Renal cortex interstitium (tissue), 15 donors: ENCODE measurements at places on chromosomes 12 and 14.

GRCh38 chr12:64923536-64923935 is 99.1 kb downstream of the TBC1D30 start:
- no peak for DNase-seq

- no peak for DNase-seq
These were observed 11.4 kb upstream of the ASCL1 start for GRCh38 chr12:102946042-102946441.

- no peak for DNase-seq
These were observed 184.3 kb downstream of the ADGRD1 start for GRCh38 chr12:131137836-131138637.

DNA sequence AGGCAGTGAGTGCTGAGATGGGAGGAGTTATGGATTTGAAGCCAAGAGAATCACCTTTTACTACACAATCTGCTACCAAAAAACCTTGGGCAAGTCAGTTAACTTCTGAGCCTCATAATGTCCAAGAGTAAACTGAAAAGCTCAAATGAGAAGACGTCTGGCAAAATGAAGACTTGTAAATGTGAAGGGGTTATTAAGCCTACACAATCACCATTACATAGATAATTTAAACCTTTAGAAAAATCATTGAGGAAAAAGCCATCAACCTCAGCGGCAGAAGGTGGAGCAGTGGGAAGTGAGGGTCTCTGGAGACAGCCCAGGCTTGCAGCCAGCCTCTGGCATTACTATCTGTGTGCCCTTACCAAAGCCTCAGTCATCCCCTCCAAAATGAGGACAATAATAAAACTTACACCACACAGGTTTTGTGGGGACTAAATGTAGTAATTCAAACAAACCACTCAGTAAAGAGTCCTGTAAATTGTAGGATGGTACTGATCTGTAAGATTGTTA is 50.5 kb upstream of the CCDC175 start:
- DNase-seq: no peak

GRCh38 chr14:54857830-54858269 is 44.8 kb downstream of the GCH1 start:
- no peak for DNase-seq

DNA sequence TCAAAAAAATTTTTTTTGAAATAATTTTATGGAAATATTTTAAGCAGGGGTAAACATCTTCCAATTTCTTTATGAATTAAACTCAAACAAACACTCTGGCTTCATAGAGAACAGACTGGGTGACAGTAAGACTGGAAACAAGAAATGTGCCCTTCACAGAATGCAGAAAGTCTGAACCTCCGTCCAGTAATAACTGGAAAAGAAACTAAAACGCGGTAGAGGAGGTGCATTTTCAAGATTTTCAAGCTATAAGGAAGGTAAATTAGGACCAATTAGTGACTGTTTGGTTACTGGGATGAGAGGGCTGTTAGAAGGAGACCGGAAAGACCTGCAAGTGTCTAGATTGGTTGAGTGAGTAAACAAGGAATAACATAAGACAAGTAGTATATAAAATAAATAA is 245.7 kb downstream of the CEP128 start:
- DNase-seq: no peak

DNA sequence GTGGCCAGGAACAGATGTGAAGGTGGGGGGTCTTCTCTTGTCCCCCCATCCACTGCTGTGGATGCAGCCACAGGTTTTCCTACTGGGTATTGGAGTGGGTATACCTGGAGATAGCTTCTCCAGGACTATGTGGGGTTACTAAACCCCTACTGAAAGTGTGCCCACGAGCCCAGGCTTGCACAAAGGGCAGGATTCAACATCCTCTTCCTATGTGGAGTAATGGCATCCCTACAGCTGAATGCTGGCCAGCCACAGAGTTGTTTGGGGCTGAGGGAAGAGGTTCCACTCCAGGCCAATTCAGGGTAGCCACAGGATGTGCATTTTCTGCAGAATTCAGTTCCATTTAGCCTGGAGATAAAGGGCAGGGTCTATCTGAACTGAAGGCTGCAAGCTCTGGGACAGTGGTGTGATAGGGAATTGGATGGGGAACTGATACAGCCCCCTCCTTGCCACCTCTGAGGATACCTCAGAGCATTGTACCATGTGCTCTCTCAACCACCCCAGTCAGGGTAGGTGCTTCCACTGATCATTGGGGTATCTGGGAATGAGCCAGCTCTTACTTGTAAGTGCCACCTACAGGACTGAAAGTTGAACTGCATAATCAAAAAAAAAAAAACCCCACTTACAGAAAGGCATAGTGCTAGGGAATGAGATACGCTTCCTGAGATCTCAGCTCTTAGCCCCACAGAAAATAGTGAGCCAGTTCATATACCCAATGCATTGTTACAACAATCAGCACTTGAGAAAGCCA is 187.1 kb downstream of the KITLG start:
- DNase-seq: no peak

DNA sequence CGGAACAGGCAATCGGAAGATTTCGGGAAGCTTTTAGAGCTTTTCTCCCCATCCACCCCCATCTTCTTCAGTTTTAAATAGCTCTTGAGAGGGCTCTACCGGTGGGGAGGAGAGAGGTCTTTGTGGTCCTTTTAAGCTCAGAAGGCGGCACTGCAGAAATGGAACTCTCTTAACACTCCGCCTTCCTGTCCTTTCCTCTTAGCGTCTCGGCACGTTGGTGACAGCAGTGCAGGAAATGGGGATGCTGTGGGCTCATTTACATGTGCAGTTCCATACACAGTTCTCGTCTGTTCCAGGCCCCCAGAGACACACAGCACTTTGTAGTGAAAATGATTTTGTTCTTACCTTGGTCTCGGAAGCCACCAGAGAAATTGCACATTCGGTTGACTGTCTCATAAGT is 50.4 kb upstream of the RIN3 start:
- DNase-seq: no peak

DNA sequence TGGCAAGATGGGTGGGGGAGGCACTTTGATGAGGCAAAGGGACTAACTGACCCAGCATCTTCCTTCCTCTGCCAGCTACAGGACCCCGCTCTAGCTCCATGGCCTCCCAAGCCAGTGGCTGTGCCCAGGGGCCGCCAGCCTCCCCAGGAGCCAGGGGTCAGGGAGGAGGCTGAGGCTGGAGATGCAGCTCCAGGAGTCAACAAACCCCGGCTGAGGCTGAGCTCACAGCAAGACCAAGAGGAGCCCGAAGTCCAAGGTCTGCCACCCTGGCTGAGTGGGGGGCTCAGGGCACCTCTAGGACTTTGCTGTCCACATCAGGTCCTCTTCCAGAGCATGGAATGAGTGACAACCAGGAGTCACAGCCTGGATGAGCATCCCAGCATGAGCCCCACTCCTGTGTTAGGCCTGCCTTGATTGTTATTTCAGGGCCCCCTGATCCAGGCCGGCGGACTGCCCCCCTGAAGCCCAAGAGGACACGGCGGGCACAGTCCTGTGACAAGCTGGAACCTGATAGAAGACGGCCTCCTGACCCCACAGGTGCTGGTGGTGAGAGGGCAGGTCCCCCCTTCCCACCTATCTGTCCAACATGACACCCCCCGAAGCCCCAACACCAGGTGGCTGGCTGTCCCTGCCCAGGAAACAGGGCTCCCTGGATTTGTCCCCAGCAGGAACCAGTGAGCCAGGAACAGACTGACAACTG is 2.5 kb upstream of the CPNE6 start:
- no peak for DNase-seq

- DNase-seq: no peak
These were observed 42.7 kb downstream of the SUSD6 start for GRCh38 chr14:69654116-69654515.

DNA sequence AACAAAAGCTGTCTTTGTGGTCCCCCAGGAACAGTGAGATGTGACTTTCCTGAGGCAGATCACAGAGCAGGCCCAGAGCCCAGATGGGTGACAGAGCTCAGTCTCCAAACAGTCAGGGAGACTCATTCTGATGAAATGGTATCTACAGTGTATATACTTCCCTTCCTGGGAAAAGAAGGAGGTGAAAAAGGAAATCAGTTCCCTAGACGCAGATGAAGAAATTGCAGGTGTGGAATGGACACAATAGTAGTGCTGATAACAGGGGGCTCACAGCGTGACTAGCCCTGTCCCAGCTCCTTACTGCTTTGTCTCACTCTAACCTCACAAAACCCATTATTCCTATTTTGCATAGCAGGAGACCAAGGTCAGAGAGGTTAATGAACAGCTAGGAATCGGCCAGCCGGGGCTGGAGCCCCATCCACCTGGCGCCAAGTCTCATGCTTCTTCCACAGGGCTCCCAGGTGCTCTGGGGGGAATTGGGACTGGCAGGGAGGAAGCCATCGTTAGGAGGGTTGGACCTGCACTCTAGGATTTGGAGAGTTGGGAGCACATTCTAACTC is 11.9 kb downstream of the KCNH3 start:
- no peak for DNase-seq

GRCh38 chr14:82345184-82345583 is 811.5 kb upstream of the SEL1L start:
- DNase-seq: no peak

GRCh38 chr12:66684222-66684621 is 5.3 kb upstream of the GRIP1 start:
- DNase-seq: no peak

DNA sequence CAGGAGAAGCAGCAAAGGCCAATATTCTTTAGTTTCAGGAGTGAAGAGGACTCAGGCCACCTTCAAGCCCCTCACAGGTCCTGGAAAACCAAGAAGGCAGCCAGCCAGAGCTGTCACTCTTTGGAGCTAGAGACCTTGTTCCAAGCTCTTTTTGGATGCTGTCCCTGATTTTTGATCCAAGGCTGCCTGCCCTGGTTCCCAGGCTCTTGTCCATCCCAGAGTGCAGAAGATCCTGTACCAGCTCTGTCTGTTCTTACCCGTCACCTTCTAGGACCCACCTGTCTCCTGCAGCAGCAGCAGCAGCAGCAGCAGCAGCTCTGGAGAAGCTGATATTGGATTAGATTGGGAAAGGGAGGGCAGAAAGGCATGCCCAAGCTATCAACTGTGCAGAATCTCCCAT is 157.1 kb upstream of the NEDD1 start:
- no peak for DNase-seq

GRCh38 chr14:32352631-32353030 is 23.5 kb downstream of the AKAP6 start:
- DNase-seq: no peak

- DNase-seq: no peak
These were observed 12.3 kb downstream of the HMGA2 start for GRCh38 chr12:65836419-65837197.

DNA sequence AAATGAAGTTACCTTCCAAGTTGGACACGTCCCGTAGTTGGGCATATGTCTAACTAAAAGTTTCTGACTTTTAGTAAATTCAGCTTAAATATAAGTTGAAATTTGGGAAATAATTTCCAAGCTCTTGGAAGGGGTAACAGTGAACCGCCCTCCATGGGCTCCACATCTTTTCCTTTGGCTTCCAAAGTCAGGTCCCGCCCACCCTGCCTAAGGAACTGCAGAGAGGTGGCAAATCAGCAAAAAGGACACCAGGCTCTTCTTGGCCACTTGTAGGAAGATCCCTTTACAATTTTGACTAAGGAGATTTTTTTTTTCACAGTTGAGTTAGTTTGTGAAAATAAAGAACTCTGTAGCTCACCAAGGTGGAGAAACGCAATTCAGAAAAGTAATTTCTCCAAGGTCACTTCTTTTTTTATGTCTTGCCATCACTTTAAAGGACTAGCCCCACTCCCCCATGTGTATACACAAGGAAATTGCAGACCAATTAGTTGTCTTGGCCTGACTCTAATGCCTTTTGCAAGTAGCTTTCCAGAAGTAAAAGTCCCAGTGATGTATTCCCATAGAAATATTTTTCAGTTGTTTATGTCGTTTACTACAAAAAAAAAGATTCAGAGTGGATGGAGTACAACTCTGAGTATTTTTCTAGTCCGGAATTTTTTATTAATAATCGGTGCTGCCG is 181.2 kb downstream of the PELI2 start:
- DNase-seq: no peak

GRCh38 chr14:36105401-36105800 is 71.1 kb downstream of the PTCSC3 start:
- DNase-seq: peak; percentile 39

DNA sequence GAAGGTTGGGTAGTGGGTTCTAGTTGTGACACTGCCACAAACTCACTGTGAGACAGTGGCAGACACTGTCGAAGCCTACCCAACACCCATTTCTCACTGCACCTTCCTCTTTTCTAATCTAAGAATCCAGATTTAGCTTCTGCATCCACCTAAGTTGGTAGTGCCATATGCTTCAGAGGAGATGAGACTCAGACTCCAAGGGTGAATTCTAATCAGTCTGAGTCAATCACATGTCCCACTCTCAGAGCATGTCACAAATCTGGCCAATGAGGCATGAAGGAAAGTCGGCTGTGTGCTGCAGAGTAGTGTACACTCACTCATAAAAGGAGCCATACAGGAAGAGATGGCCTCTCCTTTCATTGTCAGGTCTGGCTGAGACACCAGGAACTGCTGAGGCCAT is 102.1 kb upstream of the RAP1B start:
- no peak for DNase-seq

DNA sequence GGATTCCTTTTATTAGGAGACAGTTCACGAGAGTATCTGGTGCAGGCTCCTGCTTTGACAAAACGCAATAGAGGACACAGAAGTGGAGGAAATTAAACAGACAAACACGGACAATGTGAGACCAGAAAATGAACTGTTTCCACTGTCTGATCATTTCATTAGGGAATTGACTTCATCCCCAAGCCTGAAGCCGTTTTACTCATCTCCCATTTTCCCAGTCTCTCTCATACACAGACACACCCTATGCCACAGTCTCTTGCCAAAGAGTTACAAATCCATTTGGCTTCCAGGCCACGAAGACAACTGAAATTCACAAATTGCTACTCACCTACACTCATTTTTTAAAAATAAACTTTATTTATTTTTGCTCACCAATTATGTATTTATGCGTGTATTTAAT is 1087.8 kb upstream of the TMEM132C start:
- no peak for DNase-seq

DNA sequence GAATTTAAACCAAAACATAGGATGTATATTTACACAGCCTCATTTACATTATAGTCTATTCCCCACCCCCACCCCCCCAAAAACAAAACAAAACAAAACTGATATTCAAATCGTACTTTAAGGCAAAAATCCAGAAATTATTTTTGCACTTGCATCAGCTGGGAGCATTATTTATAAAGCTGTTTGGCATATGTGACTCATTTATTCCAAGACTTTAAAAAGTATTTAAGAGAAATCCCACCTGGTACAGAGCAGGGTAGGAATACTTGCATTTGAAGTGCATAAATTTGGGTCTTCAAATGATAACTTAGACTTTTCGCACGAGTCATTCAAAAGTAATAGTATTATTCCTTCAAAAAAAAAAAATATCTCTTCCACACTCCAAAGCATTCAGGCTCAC is 1.1 kb downstream of the KLHL28 start:
- DNase-seq: no peak

DNA sequence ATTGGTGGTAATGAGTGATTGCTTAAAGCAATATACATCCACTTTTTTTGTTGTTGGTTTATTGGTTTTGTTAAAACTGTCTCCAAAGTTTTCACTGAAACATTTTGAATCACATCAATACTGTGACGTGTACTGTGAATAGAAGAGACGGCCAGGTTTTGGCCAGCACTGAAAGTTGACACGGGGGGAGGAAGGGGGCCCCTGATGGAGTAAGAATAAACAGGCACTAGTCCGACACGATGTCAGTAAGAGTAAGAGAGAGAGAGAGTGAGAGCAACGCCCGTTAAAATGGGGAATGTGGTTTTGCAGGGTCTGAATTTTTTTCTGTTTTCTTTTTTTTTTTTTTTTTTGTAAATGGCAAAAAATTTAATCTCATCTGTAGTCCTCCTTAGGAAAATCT is 14.7 kb downstream of the PEBP1 start:
- no peak for DNase-seq
